ENCODE measurements at places on chromosomes 7 and 10.

DNA sequence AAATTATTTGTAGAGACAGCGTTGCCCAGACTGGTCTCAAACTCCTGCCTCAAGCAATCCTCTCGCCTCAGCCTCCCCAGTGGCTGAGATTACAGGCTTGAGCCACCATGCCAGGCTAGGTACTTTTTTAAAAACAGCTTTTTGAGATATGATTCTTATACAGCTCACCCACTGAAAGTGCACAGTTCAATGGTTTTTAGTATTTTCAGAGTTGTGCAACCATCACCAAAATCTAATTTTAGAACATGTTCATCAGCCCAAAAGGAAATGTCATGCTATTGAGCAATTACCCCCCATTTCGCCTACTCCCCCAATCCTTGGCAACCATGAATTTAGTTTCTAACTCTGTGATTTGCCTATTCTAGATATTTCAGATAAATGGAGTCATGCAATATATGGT is 73.7 kb downstream of the EVX1 start:
- DNase-seq, result peak; percentile 38

DNA sequence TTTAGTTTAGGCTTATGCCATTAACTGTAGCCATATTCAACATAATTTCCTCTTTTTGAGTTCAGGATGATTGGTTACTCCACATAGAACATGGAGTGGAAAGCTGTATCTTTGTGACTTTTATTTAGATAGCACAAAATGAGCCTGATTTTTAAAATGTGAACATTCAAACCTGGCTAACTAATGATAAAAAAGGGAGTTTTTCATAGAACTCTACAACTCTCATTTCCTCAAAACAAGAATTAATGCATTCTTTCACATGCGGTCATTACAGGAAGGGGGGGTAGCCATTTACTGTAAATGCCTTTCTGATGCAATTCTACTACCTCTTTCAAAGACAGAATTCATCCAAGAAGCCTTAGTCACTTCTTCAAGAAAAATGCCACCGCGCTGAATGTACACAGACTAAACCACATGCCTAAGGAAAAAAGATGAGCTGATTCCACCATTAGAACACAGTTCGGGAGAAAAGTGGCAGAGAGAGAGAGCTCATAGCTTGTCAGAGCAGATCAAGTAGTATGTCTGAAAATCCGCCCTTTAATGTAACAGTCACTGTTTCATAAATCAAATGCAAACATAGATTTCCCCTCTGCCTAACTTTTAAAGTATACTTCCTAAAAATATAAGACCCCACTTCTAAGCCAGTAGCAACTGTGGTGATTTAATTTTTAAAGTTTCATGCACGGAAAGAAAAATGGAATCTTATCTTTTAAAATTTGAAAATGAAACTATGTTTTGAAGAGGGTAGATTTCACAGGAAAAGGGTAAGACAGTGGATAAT is 226.4 kb upstream of the KLF14 start:
- DNase-seq, result peak; percentile 98

GRCh38 chr10:128053356-128053755 is 72.9 kb downstream of the MKI67 start:
- no peak for DNase-seq

DNA sequence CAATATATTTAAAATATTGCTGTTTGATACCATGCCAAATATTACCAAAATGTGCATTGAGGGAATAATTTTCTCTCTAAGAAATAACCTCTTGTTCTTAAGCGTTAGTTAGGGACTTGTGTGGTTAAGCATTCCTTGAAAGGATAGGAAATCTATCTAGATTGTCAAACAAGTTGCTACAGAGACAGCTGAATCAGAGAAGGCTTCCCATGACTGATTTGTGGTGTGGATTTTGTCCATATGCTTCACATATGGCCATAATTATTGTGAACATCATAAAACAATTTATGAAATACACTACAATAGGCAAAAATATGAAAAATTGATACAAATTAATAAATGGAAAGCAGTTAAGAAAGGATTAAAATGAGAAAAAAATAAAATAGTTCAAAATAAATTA is 96.3 kb downstream of the GNAT3 start:
- no peak for DNase-seq

DNA sequence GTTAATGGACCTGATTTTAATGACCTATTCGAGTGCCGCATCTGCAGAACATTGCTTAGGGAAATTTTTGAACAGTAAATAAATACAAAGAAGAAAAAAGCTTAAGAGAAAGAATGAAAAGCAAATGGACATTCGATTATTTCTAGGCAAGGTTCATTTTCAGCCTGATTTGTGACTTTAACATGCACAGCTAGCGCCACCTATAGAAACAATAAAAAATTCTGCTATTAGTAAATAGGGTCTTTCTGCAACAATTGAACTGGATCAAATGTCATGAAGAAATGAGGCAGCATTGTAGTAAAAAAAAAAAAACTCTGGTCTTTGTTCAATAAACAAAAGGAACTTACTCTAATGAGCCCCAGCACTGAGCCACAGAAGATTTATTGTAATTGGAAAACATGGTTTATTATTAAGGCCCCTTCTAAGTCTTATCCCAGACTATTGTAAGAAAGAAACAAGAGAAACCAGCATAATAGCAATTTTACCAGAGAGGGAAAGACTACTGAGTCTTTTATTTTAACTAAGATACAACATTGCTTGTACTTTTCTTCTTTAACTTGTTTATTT is 41.4 kb upstream of the GHITM start:
- peak; percentile 53 for DNase-seq

GRCh38 chr10:118482393-118483331 is 112.8 kb downstream of the PRLHR start:
- DNase-seq, result no peak

- no peak for DNase-seq
These were observed 3.0 kb upstream of the ABHD11 start for GRCh38 chr7:73741600-73741999.

DNA sequence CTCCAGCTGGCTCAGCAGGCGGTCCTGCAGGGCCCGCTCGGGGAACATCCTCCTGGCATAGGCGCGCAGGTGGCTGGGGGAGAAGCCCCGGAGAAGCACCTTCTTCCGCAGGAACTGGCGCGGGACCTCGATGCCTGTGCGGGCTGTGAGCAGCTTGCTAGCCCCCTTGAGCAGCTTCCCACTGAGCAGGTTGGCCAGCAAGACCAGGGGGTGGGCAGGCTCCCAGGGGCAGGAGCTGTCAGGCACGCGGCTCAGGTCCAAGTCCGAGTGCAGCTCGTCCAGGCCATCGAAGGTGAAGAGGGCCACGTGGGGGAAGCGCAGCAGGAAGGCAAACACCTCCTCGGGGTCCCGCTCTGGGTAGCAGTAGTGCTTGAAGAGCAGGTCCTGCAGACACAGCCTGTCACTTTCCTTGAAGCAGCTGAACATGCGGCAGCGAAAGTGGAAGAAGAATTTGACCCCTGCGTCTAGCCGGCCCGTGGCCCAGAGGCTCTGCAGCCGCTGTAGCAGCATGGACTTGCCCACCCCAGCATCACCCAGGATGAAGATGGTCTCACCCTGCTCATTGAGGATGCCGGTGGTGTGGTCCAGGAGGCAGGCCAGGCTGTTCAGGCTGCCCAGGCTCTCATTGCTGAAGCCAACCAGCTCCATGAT is 26.2 kb downstream of the NOD1 start:
- no peak for DNase-seq

DNA sequence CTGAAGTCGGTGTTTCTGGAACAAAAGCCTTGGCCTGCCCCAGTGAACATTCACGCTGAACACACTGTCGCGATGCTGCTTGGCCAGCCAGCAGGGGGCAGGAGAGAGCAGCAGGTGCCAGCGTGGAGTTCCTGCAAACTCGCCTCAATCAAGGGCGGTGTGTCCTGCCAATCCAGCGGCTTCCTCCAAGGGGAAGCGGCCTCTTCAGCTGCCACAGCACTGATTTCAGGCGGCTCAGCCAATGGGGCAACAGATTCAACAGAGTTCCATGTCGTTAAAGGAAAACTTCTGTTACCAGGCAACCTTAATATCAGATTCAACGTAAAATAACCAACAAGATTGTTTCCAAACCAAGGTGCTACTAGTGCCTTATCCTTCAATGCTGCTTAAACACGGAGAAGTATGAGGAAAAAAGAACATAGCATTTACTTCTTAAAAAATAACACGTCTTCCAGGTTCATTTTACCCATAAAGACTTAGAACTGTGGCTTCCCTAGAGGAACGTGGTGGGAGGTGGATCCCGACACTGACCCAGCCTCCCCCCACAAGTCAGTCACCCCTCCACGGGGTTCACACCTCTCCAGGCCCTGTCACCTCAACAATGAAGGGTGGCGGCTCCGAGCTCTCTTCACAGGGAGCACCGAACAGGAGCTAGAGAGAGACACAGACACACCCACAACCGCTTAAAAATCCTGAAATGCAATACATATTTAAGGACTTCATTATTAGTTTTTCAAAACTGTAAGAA is 178.2 kb downstream of the DIP2C start:
- peak; percentile 96 for DNase-seq

DNA sequence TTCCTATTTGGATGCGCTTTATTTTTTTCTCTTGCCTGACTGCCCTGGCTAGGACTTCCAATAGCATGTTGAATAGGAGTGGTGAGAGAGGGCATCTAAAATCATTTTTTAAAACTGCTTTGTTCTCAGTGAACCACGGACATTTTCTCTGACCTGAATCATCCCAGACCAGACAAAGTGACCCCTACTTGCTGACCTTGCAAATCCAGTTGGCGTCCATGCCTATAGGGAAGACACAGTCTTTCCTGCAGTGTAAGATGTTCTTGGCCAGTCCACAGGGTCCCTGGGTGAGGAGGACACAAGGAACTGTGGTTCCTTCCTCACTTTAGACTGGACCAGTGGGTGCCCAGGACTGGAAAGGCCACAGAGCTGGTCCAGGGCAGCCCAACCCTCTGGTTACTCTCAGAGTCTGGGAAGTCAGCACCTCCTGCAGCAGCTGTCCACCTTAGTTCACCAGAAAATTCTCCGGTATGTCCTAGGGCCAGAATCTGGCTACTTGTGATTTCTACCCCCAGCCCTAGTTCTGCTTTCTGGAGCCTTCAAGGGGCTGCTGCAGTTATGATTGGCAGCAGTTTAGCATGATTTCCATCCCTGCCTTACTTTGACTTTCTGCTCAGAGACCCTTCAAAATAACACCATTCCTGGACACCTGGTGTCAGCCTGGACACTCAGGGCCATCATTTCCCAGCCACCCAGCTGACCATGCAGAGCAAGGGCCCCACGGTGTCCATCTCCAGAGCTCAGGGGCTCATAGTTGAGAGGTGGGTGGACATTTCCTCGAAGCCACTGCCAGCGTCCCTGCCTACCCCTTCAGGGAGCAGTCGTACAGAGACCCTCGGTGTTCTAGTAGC is 19.3 kb downstream of the VIPR2 start:
- DNase-seq, result no peak

DNA sequence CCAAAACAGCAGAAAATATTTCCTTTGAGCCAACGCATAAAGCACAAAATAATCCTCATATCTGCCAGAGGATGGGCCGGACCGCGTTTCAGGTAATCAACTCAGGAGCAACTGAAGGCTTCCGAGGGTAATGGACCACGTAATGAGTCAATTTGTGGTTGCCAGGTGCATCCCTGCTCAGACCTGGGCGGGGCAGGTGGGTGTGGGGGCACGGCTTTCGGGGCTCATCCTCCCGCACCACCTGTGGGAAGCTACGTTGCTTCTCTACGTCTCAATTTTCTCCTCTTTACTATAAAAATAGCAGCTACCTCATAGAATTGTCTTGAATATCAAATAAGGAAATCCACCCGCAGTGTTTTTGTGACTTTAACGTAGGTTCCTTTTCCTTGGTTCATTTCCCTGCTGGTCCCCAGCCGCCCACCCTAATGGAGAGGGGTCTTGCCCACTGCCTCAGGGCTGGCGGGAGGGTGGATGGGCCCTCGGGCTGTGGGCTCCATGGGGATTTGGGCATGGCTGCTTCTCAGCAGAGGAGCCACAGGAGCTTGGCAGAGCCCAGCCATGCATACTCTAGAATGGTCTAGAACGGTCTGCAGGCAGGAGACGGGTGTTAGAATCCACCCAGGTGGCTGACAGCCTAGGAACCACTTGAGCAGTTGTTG is 324.7 kb downstream of the ADARB2 start:
- DNase-seq, result no peak

GRCh38 chr7:110592557-110592956 is 498.4 kb upstream of the LRRN3 start:
- DNase-seq, result no peak

GRCh38 chr7:14871880-14872279 is 30.7 kb downstream of the DGKB start:
- no peak for DNase-seq

DNA sequence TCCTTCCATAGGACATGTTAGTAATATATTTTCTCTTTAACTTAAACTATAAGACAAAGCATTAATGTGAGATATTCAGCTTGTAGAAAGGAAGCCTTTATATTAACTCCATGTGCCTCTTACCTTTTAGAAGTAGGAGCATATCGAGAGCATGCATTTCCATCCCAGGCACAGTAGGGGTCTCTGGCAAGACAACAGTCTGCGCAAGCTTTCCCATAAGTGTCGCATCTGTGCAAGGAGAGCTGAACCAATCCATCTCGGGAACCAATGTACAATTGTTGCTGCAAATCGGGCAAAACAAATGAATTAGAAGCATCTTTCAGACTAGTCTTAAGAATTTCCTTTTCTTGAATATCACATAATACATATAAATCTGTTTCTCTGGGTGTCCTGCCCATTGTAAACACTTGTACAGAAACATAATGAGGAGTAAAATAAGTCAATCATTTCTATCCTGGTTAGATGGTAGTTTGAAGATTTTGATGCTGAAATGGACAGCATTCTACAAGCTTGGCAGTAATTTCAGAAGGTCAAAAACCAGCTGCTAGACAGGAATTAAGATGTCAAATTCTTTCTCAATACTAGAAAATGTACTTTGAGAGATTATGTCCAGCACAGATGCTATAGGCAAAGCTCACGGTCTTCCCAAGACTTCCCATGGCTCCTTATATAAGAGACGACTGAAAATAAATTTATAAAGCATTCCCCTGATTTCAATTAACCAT is 171.8 kb downstream of the SEMA3D start:
- no peak for DNase-seq

DNA sequence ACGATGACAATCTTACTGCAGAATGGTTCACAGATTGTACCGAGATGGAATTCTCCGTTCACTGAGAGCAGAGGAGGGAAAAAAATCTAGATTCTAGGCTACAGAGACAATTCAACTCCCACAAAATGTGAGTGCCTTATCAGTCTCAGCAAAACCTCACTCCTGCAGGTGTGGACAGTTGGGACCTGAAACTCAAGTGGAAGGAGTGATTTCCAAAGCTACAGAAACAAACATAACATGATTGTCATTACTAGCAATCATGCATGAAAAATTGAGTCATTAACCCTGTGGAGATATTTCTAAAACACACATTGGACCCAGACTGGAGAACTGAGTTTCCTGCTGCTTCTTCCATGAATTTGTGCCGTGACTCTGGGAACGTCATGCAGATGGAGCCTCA is 70.3 kb downstream of the CALML3 start:
- no peak for DNase-seq

Measured in fibroblast of pulmonary artery (primary cell).